ENCODE measurements at places on chromosomes 6 and 20.
A peak's percentile ranks its signal among the peaks of the same experiment; 100 is the strongest.

DNA sequence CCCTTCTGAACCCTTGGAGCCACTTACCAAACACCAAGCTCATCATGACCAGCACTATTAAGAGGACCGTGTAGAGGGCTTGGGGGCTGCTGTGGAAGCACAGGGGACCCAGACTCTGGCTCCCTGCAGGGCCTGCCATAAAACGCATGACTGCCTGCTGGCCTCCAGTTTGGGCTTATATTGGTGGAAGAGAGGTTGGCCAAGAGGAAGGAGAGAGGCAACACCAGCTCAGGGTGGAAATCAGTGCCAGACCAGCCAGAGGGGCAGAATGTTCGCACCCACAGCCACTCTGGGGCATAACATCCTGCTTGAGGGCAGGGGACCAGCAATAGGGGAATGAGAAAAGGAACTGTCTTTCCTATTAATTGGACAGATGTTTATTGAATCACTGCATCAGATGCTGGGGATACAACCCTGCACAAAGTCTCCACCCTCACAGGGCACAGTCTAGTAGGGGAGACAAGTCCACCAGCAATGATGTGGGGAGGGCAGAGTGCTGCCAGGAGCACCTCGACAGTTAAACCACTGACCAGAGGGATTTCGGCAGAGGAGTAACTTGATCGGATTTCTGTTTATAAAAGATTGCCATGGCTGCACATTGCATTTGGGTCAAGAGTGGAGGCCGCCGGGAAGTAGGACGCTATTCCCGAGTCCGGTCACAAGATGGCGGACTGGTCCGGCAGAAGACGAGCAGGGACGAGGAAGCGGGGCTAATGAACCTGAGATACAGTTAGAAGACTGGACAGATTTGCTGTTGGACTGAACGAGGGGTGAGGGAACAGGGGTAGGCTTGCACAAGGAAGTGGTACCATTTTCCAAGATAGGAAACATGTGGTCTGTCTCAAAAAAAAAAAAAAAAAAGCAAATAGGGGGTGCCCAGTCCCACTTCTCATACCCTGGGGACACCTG lies at the start of gene LY6G5C:
LY6G5C (minus strand) TSS at position 842 of the 909 bp plus-strand sequence; CDS start at position 148, 694 bp downstream.
- peak; percentile 95 for DNase-seq

DNA sequence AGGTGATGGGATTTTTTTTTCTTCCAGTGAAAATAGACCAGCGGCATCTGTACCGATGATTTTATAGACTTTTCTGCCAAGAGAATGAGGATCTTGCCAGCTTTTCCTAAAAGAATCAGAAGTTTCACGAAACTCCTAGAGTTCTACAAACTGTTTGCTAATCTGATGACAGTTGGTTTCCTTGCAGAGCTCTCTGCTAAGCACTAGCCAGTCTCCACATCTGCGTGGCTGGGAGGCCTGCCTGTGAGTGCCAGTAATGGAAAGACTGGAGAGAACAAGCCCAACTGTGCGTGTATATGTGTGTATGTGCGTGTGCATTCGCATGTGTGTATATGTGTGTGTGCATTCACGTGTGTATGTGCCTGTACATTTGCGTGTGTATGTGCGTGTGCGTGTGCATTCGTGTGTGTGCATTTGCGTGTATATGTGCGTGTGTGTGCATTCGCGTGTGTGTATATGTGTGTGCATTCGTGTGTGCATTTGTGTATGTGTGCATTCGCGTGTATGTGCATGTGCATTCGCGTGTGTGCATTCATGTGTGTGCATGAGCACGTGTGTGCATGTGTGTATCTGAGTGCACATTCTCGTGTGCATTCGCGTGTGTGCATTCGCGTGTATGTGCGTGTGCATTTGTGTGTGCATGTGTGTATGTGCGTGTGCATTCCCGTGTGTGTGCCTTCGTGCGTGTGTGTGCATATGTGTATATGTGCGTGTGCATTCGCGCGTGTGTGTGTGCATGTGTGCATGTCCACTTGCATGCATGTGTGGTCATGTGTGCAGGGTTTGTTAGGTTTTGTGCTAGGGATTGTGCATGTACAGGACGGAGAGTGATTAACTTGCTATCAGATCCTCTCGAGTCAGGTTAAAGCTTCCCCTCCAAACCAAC lies 379.4 kb downstream of the TAF4 start:
- no peak for DNase-seq

DNA sequence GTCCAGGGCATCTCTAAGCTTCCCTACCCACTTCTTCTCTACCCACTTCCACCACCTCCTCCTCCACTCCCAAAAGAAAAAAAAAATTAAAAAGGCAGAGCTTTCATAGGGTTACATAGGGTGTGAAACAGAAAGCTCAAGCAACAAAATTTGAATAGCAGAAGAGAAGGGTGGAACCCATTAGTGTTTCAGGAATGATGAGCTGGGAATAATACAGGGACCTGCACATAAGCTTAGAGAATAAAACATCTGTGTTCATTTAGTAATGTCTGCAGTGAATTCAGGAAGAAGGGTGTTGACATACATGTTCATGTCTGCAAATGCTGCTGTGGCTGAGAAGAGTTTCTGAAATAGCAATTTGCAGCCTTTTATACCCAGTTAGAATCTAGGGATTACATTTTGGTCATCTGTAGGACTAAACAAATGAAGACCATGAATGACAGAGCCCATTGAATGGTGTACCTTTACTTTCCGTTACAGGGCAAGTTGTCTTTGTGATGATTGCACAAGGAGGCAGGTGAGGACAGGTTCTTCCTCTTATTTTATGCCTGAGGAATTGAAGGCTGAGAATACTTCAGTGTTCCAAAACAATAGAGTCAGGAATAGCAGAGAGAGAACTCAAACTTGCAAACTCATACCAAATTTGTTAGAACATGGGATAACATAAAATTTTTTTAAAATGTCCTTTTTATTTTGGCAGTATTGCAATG lies 975.1 kb downstream of the TFAP2A start:
- DNase-seq, result no peak

DNA sequence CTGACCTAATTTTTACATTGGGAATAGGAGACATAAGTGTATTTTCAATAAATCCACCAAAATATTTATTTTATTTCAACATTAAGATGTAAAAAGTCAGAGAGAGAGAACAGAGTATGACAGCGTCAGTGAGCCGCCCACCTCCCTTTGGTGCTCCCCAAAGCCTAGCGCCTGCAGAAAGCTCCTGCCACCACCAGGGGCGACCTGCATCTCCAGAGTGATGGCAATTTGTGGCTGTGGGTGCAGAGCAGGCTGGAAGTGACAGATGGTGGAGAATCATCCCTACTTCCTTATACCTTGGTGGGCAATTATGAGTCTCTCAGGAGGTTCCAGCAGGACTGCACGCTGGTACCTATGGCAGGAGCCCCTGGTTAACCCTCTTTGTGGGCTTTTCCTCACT lies 87.3 kb downstream of the PTPRT start:
- DNase-seq, result no peak

DNA sequence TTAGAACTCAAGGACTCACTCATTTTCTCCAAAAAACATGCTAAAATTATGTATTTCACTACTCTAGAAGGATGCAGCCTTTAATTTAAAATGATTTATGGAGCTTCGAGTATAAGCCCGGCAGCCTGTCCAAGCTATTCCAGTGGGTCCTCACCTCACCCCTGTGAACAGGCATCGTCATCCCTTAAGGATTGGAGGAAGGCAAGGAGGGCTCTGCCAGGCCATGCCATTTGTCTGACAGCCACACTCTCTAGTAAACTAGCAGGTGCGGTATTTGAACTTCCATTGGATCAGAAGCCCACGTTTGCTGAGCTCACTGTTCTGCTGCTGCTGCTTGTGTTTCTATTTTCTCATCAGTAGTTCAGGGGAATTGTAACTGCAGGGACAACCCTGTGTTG lies 39.8 kb upstream of the NAA20 start:
- DNase-seq, result no peak

DNA sequence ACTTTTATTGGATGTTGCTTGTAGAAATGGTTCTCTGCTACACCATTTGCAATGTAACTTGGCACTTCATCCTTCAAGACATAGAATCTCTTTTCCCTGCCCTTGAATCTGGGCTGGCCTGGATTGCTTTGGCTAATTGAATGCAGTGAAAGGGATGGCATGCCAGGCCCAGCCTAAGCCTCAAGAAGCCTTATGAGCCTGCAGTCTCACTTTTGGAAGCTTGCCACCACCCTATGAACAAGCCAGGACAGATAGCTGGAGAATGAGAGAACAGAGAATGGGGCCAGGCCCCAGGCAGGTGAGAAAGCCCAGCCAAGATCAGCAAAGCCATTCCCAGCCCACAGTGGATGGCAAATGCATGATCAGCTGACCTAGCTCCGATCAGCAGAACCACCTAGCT lies 350.7 kb upstream of the RNF24 start:
- no peak for DNase-seq

- no peak for DNase-seq
These were observed 630 bp downstream of the PPP1R3G start for GRCh38 chr6:5085648-5086293.

DNA sequence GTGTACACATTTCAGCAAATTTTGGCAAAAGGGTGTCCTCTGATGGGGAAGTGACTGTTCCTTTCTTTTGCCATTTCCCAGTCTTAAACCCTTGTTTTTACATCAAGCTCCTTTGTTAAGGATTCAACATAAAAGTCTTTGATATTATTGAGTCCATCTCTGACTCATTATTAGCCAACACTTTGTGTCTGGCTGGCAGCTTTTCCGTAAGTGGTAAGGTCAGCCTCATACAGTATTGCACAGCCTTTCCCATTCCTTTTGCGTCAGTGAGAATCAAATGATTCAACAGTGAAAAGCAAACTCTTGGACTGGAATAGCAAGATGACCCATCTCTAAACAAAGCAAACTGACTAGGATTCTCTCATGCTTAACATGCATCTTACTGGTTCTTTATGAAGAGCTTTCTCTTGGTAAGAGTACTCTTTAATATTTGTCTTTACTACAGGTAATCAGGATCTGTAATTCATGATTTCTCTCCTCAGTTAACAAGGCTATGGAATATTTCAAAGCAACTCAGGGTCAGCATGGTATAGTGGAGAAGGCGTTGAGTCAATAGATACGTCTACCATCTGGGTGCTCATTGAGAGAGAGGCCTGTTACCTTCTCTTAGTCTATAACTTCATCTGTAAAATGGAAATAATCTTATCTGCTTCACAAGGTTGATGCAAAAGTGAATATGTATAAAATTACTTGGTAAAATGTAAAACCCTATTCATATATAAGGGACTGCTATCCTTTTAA lies 183.6 kb downstream of the PRL start:
- peak; percentile 88 for DNase-seq

- DNase-seq, result peak; percentile 20
These were observed 361.9 kb upstream of the JARID2 start for GRCh38 chr6:14883921-14884320.

GRCh38 chr6:139546106-139546472 lies 171.6 kb upstream of the CITED2 start:
- no peak for DNase-seq

GRCh38 chr6:32271429-32271828 lies 47.6 kb upstream of the NOTCH4 start:
- DNase-seq, result no peak

DNA sequence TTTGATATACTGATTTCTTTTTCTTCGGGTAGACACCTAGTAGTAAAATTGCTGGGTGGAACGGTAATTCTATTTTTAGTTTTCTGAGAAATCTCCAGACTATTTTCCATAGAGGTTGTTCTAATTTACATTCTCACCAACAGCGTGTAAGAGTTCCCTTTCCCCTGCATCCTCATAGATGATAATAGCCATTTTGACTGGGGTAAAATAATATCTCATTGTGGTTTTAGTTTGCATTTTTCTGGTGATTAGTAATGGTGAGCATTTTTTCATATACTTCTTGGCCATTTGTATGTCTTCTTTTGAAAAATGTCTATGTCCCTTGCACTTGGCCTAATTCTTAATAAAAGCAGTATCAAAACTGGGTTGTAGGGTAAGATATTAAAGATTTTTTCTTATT lies 148.9 kb upstream of the SIM1 start:
- DNase-seq, result no peak

GRCh38 chr20:12594410-12595088 lies 414.2 kb upstream of the SPTLC3 start:
- DNase-seq, result no peak

- DNase-seq, result no peak
These were observed 42.1 kb upstream of the ZNF184 start for GRCh38 chr6:27514906-27515495.

- no peak for DNase-seq
These were observed 6.8 kb downstream of the HDDC2 start for GRCh38 chr6:125294925-125295324.

- DNase-seq, result no peak
These were observed 21.5 kb downstream of the TRMT11 start for GRCh38 chr6:126007800-126008199.

GRCh38 chr20:18719426-18719825 lies 94.2 kb upstream of the SCP2D1 start:
- no peak for DNase-seq

GRCh38 chr6:158457616-158458278 lies 102.1 kb upstream of the TMEM181 start:
- no peak for DNase-seq

- DNase-seq, result no peak
These were observed 138.5 kb downstream of the RCAN2 start for GRCh38 chr6:46352541-46353268.

DNA sequence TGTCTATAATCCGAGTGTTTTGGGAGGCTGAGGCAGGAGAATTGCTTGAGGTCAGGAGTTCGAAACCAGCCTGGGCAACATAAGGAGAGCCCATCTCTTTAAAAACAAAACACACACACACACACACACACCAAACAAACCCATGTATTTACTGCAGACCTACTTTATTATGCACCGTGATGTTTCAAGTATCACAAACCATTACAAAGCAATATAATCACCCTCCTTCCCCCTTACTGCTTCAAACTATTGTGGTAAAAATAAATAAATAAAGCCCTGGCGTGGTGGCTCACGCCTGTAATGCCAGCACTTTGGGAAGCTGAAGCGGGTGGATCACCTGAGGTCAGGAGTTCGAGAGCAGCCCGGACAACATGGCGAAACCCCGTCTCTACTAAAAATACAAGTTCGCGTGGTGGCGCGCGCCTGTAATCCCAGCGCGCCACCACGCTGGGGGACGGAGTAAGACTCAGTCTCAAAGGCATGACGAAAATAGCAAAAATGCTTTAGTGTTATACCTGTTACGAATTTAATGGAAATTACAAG lies 1.5 kb downstream of the TBCC start:
- DNase-seq, result no peak

- no peak for DNase-seq
These were observed 420.5 kb upstream of the SOX4 start for GRCh38 chr6:21173031-21173430.

DNA sequence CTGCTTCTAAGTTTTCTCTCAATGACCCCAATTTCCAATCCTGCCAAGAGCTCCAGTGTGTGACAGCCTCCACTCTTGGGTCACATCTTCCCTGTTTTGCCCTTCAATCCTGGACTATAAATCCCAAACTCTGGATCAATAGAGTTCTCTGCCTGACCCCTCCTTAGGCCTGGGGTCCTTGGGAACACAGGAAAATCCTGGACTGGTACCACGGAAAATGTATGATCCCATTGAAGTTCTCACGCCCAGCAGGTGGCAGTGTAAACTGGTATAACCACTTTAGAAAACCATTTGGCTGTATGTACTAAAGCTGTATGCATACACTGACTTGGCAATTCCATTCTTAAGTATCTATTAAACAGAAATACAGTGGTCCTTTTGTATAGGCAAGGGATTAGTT lies 98.0 kb downstream of the SNAP25 start:
- no peak for DNase-seq

- DNase-seq, result no peak
These were observed 25.5 kb upstream of the CST1 start for GRCh38 chr20:23776067-23776771.

Measured in fibroblast of the conjunctiva (primary cell).